ENCODE measurements at places on chromosomes 16 and 17.

GRCh38 chr17:73553311-73553710, 90.9 kb downstream of the SDK2 start:
- H3K27ac ChIP-seq: no peak overlapping the region
- peaks cover 7% of the 10 kb centered on the region for H3K27me3 ChIP-seq
- DNase-seq: no peak
- no peaks in the 10 kb centered on the region for H3K36me3 ChIP-seq
- no peak overlapping the region for H3K4me3 ChIP-seq

DNA sequence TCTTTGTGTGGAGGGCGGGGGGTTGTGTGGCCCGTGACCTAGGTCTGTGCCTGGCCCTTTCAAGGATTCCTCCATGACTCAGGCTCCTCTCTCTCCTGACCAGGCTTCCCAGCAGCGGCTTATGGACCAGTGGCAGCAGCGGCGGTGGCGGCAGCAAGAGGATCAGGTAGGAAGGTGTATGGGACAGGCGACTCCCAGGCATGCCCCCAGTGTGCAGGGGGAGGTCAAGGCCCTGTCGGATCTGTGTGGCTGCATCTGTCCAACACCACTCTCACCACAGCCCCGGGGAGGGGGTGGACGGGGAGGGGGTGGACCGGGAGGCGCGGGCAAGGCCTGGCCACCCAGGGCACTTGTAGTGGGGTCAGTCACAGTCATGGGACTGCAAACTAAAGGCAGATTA, 93.1 kb downstream of the CCDC182 start:
- H3K27ac ChIP-seq: no peak overlapping the region
- DNase-seq: no peak
- no peaks in the 10 kb centered on the region for H3K27me3 ChIP-seq
- H3K4me1 ChIP-seq: no peaks in the 10 kb centered on the region
- no peak overlapping the region for H3K4me3 ChIP-seq
- H3K36me3 ChIP-seq: peaks cover 8% of the 10 kb centered on the region

GRCh38 chr17:37051833-37052232, 103.1 kb downstream of the AATF start:
- DNase-seq: no peak
- H3K27me3 ChIP-seq: no peaks in the 10 kb centered on the region
- H3K4me1 ChIP-seq: peaks cover 7% of the 10 kb centered on the region
- H3K27ac ChIP-seq: no peak overlapping the region
- peaks cover 20% of the 10 kb centered on the region for H3K36me3 ChIP-seq
- H3K4me3 ChIP-seq: no peak overlapping the region

DNA sequence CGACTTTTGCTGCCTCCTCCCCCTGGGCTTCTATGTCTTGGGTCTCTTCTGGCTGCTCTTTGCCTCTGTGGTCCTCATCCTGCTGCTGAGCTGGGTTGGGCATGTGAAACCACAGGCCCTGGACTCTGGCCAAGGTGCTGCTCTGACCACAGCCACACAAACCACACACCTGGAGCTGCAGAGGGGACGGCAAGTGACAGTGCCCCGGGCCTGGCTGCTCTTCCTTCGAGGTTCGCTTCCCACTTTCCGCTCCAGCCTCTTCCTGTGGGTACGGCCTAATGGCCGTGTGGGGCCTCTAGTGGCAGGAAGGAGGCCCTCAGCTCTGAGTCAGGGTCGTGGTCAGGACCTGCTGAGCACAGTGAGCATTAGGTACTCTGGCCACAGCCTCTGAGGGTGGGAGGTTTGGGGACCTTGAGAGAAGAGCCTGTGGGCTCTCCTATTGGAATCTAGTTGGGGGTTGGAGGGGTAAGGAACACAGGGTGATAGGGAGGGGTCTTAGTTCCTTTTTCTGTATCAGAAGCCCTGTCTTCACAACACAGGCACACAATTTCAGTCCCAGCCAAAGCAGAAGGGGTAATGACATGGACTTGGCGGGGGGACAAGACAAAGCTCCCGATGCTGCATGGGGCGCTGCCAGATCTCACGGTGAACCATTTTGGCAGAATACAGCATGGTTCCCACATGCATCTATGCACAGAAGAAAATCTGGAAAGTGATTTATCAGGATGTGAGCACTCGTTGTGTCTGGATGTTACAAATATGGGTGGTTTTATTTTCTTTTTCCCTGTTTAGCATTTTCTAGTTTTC, 2.3 kb downstream of the GP1BA start:
- DNase-seq: no peak
- H3K4me3 ChIP-seq: no peak overlapping the region
- H3K27me3 ChIP-seq: no peaks in the 10 kb centered on the region
- peaks cover 42% of the 10 kb centered on the region for H3K36me3 ChIP-seq
- peaks cover 26% of the 10 kb centered on the region for H3K4me1 ChIP-seq

GRCh38 chr16:71784093-71784492, 24.5 kb downstream of the AP1G1 start:
- peaks cover 47% of the 10 kb centered on the region for H3K36me3 ChIP-seq
- no peak for DNase-seq
- no peaks in the 10 kb centered on the region for H3K27me3 ChIP-seq
- H3K4me1 ChIP-seq: peaks cover 4% of the 10 kb centered on the region

DNA sequence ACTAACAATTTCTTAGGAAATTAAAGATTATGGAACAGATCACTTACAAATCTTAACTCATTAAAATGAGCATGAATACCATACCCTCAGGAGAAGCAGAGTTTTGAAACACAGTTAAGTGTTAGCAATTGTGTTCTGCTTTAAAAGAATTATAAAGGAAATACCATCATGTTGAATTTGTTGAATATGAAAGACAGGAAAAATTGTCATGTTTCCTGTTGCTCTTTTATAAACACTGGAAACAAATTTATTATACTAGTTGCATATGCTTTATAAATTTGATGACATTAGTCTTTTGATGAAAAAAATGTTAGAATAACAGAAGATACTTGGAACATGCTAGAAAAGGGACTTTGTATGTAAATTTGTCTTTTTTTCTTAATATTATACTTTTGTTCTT, 59.7 kb downstream of the VMP1 start:
- H3K27me3 ChIP-seq: no peaks in the 10 kb centered on the region
- peaks cover 35% of the 10 kb centered on the region for H3K4me1 ChIP-seq
- no peak overlapping the region for H3K27ac ChIP-seq
- DNase-seq: no peak

GRCh38 chr17:73420897-73421296, 109.1 kb upstream of the CDC42EP4 start:
- H3K36me3 ChIP-seq: no peaks in the 10 kb centered on the region
- no peak overlapping the region for H3K4me3 ChIP-seq
- H3K4me1 ChIP-seq: no peaks in the 10 kb centered on the region
- H3K27me3 ChIP-seq: no peaks in the 10 kb centered on the region

DNA sequence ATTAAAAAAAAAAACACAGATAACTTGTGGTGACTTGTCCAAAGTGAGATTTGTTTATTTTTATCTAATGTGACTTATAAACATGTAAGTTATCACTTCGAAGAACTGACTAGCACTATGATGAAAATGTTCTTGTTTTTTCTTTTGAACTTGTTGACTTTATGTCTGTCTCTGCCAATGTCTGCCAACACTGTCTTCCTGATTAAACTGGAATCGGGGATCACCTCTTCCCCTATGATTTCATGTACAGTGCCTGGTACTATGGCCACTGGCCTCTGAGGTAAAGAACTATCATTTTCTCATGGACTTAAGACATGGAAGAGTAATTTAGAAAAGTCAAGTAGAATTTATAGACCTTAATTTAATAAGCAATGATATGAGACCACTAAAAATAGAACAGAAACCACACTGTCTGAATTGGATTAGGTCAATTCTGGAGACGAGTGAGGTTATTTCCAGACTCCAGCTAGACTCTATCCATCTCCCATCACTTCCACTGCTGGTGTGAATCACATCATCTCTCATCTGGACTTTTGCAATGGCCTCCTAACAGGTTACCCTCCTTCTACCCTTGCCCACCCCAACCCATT, 8.9 kb downstream of the C17orf78 start:
- H3K4me1 ChIP-seq: peaks cover 4% of the 10 kb centered on the region
- no peak overlapping the region for H3K4me3 ChIP-seq
- no peaks in the 10 kb centered on the region for H3K27me3 ChIP-seq

DNA sequence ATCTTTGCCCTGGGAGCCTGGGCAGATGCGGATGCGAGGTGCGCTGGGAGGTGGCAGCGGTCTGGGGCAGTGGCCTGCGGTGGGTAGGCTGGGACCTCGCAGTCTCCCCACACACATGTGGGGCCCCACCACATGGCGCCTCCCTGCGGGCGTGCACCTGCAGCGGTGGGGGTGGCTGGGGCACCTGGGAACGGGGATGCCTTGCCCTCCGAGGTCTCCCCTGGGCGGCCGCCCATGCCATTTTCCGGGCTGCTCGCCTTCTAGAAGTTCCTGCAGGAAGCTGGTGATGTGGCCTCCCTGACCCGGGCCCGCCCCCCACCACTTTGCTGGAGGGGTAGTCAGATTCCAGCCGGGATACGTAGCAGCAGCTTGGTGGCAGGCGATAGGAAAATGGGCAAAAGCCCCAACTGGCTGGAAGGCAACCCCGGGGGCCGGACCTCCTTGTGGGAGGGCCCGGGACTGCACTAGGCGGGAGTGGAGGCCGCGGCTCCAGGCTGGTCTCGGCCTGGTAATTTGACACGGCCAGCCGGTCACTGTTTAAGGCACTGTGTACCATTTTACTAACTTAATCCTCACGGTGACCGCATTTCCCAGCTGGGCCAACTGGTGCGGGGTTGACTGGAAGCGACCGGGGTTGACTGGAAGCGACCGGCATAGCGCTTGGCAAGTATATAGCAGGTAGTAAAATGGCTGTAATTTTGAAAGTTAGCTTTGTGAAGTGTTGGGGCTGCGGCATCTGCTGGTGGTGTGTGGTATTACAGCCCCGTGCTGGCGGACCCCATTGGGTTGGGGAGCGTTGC, 38.5 kb downstream of the IGF2BP1 start:
- peaks cover 4% of the 10 kb centered on the region for H3K4me1 ChIP-seq
- no peak overlapping the region for H3K27ac ChIP-seq
- peaks cover 2% of the 10 kb centered on the region for H3K27me3 ChIP-seq
- no peak for DNase-seq
- H3K36me3 ChIP-seq: no peaks in the 10 kb centered on the region
- H3K4me3 ChIP-seq: no peak overlapping the region

- no peak overlapping the region for H3K27ac ChIP-seq
- H3K4me1 ChIP-seq: peaks cover 9% of the 10 kb centered on the region
- no peaks in the 10 kb centered on the region for H3K36me3 ChIP-seq
- peaks cover 4% of the 10 kb centered on the region for H3K27me3 ChIP-seq
Observed at GRCh38 chr17:83055911-83056582, 23.4 kb upstream of the METRNL start.

DNA sequence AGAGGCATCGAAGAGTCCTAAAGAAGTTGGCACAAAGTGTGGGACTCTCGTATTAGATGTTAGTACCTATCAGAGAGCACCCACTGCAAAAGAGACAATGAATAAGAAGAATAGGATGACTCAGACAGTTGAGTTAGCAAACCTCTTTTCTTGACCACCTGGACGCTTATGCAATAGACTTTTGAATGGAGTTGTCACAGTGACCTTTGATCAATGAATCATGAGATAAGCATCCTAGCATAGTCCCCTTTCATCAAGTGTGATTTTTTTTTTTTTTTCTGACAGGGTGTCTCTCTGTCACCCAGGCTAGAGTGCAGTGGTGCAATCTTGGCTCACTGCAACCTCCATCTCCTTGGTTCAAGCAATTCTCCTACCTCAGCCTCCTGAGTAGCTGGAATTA, 1417.9 kb upstream of the GOT2 start:
- no peaks in the 10 kb centered on the region for H3K36me3 ChIP-seq
- no peak for DNase-seq
- no peaks in the 10 kb centered on the region for H3K27me3 ChIP-seq
- no peaks in the 10 kb centered on the region for H3K4me1 ChIP-seq
